ENCODE measurements at places on chromosomes 5 and 9.

DNA sequence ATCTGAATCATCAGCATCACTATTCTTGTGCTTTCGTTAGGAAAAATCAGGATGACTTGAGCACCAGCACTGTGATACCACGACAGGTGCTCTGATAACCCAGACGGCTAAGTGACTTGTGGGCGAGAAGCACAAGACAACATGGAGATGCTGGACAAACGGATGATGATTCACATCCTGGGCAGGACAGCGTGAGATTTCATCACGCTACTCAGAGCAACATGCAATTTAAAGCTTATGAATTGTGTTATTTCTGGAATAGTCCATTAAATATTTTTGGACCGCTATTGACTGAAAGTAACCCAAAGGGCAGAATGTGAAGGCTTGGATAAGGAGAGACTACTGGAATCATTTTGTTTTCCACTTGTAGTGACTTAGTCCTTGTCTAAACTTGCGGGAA lies 114.8 kb upstream of the DAPK1 start:
- DNase-seq = no peak

GRCh38 chr9:6147846-6148245 lies 67.8 kb upstream of the IL33 start:
- no peak for DNase-seq

- DNase-seq = no peak
Measured at GRCh38 chr5:98518754-98519153, 254.7 kb upstream of the RGMB start.

GRCh38 chr5:181160152-181160754 lies 12.9 kb downstream of the OR2V2 start:
- peak; percentile 38 for DNase-seq

DNA sequence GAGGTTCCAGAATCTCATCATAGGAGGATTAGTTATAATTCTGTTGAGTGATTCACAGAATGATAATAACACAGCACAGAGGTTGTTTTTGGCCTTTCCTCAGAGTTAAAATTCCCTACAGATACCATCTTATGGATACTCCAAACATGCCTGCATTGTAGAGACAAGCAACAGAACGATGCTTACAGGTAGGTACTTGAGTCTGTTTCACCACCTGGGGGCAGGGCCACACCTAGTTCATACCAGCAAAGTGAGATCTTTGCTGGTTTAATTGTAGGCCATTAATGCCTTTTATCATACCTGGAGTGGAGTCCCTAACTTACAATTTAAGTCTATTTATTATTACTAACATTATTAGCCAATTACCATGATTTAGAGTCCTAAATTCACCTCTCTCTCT lies 416.5 kb upstream of the TLE4 start:
- DNase-seq = no peak

GRCh38 chr5:135139381-135140134 lies 105.5 kb upstream of the PITX1 start:
- no peak for DNase-seq

- DNase-seq = no peak
Measured at GRCh38 chr5:45335978-45336377, 360.2 kb downstream of the HCN1 start.

GRCh38 chr9:101417389-101417788 lies 18.2 kb downstream of the ALDOB start:
- DNase-seq = no peak

DNA sequence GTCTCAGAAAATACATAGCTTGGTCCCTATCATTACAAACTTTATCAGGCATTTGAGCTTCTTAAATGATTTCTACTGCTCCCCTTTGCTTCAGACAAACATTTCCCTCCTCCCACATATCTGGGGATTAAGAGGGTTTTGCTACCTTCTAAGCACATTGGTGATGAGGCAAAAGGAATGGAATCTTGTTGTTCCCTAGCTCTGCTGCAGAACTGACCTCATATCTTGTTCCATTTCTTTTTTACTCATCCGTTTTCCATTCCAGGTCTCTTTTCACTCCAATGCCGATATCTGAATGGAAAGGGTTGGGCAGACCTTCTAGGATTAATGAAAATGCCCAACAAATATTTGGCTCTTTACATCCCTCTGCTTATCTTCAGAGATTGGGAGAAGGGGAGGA lies 444.6 kb downstream of the ZNF608 start:
- no peak for DNase-seq

GRCh38 chr5:108148715-108149139 lies 233.2 kb downstream of the FBXL17 start:
- DNase-seq = no peak

GRCh38 chr9:127333221-127334064 lies 63.5 kb upstream of the SLC2A8 start:
- no peak for DNase-seq

DNA sequence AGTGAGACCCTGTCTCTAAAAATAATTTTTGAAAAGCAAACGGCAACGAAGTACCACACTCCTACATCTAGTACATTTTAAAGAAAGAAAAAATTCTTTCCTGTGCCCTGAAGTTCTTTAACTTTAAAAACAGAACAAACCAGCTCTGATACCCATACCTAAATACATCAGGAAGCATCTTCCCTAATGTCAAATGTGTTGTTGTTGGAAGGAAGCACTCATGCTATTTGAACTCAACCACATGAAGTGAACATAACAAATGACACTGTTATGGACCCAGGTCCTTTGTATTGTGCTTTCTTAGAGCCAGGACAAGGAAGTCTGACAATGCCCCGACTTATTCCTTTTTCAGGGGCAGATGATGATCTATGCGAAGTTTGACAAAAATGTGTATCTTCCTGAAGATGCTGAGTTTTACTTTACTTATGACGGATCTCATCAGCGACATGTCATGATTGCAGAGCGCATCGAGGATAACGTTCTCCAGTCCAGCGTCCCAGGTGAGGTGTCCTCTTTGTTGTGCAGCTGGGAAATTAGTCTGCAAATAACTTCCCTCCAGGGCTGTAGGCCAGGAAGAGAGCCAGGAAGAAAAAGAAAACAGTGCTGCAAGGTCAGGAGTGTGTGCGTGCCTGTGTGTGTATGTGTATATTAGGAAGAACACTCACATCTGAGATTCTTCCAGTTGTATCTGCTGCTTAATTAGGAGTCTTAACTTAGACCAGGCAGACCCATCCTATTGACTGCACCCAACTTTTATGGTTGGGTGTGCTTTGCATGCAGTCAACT lies 123.7 kb downstream of the ARHGEF28 start:
- DNase-seq = no peak

DNA sequence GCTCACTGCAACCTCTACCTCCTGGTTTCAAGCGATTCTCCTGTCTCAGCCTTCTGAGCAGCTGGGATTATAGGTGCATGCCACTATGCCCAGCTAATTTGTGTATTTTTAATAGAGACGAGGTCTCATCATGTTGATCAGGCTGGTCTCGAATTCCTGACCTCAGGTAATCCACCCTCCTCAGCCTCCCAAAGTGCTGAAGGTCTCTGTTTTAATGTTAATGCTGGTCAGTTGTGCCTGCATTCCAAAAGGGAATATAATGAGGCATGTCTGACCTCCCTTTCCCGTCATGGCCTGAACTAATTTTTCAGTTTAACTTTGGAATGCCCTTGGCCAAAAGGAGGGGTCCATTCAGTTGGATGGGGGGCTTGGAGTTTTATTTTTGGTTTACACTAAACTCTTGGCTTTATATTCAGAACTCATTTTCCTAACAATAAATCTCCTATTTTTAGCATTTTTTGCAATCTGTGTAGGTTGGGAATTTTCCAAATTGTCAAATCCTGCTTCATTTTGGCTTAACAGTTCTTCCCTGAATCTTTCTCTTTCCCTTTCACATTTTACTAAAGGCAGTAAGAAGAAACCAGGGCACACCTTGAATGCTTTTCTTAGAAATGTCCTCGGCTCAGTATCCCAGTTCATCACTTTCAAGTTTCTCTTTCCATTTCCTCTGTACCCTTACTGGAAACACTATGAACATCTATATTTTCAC lies 1175.5 kb downstream of the MAT2B start:
- no peak for DNase-seq

DNA sequence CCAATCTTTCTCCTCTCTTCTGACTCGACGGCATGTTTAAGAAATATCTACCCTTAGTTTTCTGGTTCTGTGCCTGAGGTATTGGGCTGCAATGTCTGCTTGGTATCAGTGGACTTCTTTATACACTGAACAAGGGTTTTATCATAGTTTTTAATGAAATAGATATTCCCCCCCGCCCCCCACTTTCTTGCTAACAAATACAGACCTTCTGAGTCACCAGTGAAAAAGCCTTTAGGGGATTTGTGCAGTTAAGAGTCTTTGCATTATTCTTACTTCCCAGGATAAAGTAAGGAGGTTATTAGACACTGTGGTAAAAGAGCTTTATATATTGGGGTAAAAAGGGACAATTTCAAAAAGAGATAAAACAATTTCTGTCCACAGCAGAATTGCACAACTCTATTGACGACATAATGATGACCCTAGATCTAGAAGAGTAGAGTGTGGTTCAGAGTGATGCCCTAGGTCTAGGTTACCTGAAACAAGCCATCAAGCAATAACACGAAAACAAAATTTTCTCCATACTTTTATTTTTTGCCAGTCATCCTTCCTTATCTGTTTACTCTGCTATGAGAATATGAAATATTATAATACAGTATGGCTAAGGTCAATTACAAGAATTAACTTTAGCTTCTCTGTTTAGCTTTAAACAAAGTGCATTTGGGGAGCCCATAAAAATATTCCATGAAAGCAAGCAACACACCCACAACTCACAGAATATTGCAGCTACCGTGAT lies 110.7 kb downstream of the PLK2 start:
- no peak for DNase-seq

- no peak for DNase-seq
Measured at GRCh38 chr5:124996023-124996763, 249.8 kb upstream of the ZNF608 start.

DNA sequence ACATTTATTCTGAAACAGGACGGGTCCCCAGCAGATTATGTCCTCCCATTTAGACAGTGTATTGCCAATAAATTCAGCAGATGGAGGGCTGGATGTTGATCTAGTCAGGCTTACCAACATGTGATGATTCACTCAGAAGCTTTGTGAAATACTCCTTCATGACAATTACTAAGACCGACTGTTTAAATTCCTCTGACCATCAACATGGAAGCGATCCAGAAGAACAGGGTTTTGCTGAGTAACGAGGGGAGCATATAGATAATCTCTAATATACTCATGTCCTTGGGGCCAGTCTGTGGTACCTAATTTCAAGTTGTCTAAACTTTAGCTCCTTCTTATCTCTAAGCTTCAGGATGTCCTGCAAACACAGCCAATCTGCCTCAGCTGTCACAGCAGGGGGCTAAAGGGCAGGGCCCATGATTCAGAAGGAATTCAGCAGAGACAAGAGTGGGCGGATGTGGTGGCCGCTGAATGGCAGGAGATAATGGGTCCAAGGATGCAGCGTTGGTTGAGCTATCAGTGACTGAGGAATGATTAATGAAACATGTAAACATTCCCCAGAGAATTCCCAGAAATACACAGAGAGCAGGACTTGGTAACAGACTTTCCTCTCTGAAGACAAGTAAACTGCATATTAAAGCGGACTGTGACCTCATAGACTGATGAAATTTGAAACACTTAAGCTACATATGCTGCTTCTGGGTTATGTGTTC lies 109.4 kb downstream of the ANKRD55 start:
- DNase-seq = no peak

GRCh38 chr5:124025306-124025845 lies 513.4 kb downstream of the CSNK1G3 start:
- DNase-seq = no peak

- DNase-seq = no peak
Measured at GRCh38 chr9:106889061-106889590, 26.2 kb downstream of the ZNF462 start.

GRCh38 chr9:93261735-93262523 lies 78.0 kb downstream of the WNK2 start:
- no peak for DNase-seq

GRCh38 chr9:20353524-20353923 lies 268.8 kb downstream of the MLLT3 start:
- no peak for DNase-seq

GRCh38 chr5:43889233-43889632 lies 286.3 kb downstream of the NNT start:
- DNase-seq = no peak

GRCh38 chr5:109868737-109869136 lies 179.0 kb downstream of the MAN2A1 start:
- DNase-seq = no peak

DNA sequence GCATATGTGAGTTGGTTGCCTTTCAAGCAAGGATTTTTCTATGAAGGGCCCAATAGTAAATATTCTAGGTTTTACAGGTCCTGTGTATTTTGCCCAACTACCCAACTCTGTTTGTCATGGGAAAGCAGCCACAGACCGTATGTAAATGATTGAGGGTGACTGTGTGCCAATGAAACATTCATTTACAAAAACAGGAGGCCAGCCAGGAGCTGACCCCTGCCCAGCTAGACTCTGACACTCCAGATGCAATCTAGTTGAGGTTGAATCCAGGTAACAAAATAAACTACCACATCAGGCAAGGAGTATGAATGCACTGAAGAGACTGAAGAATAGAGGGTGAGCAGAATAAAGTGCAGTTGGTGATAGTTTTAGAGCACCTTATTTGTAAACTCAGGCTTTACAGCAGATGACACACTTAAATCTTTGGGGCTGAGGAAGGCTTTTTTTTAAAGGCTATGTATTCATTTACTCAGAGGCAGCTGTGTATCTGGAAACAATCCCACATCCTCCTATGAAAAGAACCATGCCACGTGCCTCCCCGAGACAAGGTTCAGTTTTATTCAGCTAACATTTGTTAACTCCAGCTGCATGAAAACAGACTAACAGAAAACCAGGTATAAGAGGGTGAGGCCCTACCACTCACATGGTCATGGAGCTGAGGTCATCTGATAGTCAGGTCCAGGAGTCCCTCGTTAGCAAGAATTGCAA lies 60.7 kb downstream of the SLC1A1 start:
- DNase-seq = no peak

- DNase-seq = no peak
Measured at GRCh38 chr5:141465351-141465750, 10.4 kb upstream of the PCDHGC3 start.

GRCh38 chr5:31113101-31113500 lies 80.4 kb upstream of the CDH6 start:
- no peak for DNase-seq

DNA sequence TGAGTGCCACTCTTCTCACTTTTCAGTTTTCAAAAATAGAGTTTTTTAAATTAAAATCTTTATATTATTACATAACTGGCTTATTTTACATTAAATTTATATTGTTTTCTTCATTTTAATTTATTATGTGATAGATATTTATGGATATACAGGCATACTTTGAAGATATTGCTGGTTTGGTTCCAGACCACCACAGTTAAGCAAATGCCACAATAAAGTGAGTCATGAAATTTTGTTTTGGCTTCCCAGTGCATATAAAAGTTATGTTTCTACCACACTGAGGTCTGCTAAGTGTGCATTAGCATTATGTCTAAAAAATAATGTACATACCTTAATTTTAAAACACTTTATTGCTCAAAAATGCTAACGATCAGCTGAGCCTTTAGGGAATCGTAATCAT lies 47.4 kb downstream of the NDUFS4 start:
- no peak for DNase-seq

GRCh38 chr5:83509540-83509939 lies 38.0 kb downstream of the VCAN start:
- no peak for DNase-seq

Measured in stimulated activated CD4-positive, alpha-beta T cell treated with anti-CD3 and anti-CD28 coated beads, Interleukin-15, amount 100 ng/mL, for 1 hour (primary cell).